ENCODE measurements at places on chromosomes 13 and 19.

- DNase-seq = peak; percentile 57
Measured at GRCh38 chr19:53927739-53928138, 18.7 kb downstream of the CACNG7 start.

- DNase-seq = no peak
Measured at GRCh38 chr13:101146101-101146898, 270.0 kb downstream of the NALCN start.

GRCh38 chr13:51849145-51850101 lies 4.4 kb upstream of the TMEM272 start:
- DNase-seq = no peak

GRCh38 chr13:26896986-26897668 lies 136.5 kb upstream of the GPR12 start:
- DNase-seq = no peak

GRCh38 chr13:73985783-73986182 lies 148.4 kb downstream of the KLF12 start:
- DNase-seq = no peak

DNA sequence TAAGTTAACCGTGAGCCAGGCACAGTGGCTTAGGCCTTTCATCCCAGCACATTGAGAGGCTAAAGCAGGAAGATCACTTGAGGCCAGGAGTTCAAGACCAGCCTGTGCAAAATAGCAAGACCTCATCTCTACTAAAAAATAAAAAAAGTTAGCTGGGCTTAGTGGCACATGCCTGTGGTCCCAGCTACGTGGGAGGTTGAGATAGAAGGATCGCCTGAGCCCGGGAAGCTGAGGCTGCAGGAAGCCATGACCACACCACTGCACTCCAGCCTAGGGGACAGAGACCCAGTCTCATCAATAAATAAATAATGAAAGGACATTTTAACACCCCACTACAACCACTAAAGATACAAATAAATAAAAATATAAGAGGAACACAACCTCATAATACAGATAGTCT lies 21.6 kb downstream of the LSM14A start:
- no peak for DNase-seq

GRCh38 chr13:75151081-75151643 lies 330.8 kb downstream of the TBC1D4 start:
- DNase-seq = peak; percentile 23

GRCh38 chr13:73556902-73557301 lies 498.1 kb downstream of the KLF5 start:
- no peak for DNase-seq

DNA sequence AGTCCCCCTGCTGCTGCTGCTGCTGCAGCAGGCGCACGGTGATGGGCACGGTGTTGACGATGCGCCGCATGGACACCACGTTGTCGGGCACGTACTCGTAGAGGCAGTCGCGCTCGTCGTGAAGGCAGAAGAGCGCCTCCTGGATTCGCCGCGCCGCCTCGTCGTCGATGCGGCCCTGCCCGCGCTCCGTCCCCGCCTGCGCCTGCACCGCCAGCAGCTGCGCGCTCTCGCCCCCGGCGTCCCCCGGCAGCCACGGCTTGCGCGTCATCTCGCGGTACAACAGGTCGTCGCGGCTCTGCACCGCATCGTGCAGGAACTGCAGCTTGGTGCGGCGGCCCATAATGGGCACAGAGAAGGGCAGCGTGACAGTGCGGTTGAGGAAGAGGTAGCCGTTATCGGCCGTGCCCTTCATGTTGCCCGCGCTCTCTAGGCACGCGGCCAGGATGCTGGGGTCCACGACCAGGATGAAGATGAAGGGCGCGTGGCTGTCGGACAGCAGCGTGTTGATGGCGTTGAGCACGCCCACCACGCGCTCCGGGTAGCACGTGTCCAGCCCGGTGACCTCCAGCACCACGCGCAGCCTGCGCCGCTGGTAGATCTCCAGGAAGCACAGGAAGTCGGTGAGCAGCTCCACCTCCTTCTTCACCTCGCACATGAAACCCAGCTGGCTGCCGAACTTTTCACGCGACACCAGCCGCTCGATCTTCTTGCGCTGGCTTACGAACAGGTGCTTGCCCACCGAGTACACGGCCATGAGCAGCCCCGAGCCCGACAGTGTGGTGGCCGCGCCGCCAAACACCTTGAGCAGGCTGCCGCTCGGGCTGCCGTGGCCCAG lies 8.1 kb downstream of the NKPD1 start:
- DNase-seq = peak; percentile 36

GRCh38 chr19:4365341-4365740 lies 22.0 kb downstream of the MPND start:
- no peak for DNase-seq

DNA sequence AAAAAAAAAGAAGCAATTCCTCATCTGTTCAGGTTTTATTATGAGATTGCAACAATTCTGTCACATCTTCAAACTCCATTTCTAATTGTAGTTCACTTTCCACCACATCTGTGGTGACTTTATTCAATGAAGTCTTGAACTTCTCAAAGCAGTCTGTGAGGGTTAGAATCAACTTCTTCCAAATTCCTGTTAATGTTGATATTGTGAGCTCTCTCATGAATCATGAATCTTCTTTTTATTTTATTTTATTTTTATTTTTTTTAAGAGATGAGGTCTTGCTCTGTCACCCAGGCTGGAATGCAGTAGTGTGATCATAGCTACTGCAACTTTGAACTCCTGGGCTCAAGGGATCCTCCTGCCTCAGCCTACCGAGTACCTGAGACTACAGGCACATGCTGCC lies 19.6 kb downstream of the ARHGAP35 start:
- DNase-seq = no peak

DNA sequence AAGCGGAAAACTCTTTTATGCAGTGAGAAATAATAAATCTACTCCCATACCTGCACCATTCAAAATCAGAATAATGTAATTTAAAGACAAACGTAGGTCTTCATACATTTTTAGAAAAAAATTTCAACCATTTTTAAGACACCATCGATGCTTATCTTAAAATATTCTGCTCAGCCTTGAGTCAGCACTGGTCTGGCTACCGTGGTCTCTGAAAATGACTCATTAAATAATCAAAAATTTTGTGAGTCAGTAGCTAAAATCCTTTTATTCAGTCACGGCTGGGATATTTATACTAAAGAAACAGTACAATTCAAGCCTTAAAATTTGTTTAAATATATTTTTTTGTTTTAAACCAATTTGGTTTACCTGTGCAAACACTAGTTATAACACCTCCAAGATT lies 2862.8 kb upstream of the PCDH20 start:
- peak; percentile 13 for DNase-seq

DNA sequence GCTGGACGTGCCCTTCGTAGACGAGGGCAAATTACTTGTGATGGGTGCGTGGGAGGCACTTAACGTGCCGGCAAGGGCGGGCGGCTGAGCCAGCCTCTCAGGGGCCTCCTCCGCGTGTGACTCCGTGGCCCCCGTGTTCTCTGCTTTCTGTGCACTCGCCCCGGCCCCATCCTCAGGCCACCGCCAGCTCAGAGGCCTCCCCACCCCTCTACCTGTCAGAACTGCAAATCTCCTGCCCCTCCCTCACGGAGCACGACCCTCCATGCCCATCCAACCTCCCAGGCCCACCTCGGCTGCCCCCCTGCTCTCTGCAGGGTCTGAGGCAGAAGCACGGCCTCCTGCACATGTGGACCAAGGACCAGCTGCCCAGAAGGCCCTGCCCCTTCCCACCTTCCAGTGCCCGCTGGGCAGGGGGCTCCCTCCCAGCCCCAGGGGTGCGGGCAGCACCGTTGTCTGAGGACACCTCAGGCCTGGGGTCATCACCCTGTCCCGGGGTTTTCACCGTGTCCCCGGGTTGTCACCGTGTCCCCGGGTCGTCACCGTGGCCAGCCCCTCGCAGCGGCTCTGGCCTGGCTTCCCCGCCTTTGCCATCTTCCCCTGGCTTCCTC lies 44.5 kb downstream of the TMEM255B start:
- DNase-seq = no peak

- no peak for DNase-seq
Measured at GRCh38 chr19:3851254-3852176, 17.3 kb downstream of the ZFR2 start.

GRCh38 chr13:100808330-100809128 lies 133.9 kb upstream of the TMTC4 start:
- no peak for DNase-seq

DNA sequence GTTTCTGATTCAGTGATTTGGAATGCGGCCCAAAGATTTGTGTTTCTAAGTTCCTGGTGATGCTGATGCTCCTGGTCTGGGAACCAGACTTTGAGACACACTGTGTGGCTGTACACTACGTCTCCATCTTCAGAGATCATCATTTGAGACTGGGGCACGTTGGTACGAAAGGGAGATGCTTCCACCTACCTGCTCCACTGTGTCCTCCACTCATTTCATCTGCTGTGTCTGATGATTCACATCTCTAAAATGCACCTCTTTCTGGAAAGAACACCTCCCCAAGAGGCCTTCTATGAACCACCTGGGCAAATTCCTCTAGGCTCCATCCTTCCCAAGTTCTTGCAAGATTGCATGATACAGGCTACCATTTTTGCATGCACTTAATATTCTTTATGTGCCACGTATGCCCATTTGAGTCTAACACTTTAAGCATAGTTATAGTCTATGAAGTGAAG lies 58.6 kb downstream of the ERCC5 start:
- no peak for DNase-seq

GRCh38 chr13:110293037-110293436 lies 13.9 kb downstream of the COL4A1 start:
- DNase-seq = no peak
